Renal cortex interstitium (tissue), 15 donors: ENCODE measurements at places on chromosomes 6 and 20. TPM values are rescaled to one million over a fixed set of nuclear protein-coding genes. Genes with fewer than 3 reads are reported as not detected.

DNA sequence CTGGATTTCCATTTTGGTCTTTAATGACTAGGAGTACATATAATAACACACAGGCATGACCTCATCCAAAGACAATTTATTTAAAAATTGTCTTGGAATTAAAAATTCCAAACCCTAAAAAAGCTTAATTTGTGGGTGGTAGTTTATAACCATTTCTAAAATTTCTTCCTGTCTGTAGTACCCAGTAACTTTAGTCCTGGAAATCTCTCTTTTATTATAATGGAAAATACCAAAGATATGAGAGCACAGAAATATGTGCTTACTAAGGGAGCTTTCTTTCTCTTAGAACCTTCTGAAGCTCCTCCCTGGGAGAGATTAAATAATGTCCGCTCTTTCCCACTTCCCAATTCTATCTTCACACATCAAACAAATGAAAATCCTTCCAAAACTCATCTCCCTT is 70.5 kb upstream of the PRL start:
- no peak for DNase-seq

- no peak for DNase-seq
These were observed 174.5 kb downstream of the SOX4 start for GRCh38 chr6:21767891-21768648.

GRCh38 chr20:19017104-19017690 is 195.2 kb upstream of the SLC24A3 start:
- DNase-seq: no peak

DNA sequence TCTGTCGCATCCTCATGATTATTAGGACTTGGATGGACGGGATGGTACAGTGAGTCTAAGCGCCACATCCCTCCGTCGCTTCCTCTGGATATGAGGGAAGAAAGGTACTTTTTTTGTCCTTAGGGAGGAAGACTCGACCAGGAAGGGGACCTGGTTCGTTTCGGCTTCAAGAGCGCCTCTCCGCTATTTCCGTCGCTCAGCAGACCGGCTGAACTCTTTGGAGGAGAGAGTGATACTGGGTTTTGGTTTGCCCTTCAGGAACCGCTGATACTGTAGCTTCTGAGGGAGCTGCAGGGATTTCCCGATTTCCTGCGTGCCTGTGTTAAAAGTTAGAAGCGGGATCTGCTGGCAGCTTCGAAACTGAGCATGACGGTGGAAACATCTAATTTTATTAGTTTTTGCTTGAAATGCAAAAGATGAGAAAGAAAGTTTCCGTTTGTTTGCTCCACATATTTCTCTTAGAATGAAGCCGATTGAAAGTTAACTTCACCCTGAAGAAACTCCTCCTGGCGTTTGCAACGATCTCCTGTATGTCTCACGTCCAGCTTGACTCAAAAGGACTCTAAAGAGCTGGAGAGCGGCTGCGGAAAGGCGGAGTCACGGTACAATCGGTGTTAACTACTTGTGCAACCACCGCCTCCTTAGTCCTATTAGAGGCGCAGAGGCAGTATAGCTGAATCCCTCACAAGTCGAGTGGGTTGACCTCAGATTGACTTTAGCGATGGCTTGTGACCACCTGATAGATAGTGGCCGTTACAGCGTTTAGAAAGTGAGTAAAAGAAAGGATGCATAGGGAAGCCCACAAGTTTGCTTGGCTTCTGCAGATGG is 129.4 kb downstream of the TRIM27 start:
- DNase-seq: no peak

DNA sequence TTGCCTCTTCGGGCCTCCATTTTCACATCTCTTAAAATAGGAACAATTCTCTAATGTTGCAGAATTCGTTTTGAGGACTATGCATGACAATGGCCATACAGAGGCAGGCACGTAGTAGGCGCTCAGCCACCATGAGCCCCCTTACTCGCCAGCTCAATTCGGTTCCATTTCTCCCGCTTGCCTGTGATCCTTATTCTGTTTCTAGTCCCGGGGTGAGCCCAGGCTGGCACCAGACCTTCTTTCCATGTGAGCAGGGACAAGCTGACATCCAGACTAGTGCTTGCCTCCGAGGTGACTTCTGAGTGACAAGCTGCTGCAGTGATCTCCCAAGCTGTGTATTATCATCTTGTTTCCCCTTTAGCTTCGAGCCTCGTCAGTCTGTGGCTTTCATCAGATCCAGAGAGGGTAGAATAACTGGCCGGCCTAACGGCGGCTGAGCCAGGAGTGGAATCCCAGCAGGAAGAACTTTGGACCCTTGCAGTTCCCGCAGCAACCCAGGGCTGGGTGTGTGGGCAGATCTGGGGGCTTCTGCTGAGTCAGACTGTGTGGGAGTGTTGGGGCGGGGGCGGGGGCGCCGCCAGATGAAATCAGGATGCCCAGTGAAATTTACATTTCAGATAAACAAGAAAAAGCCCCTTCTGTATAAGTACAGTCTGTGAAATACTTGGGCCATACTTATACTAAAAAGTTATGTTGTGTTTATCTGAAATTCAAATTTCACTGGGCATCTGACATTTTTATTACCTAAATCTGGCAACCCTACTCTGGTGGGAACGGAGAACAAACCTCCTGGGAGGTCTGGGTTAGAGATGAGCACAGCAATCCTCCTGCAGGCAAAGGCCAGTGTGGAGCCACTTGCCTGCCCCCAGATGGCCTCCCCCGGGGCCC is 10.9 kb downstream of the BANF2 start:
- DNase-seq: no peak

DNA sequence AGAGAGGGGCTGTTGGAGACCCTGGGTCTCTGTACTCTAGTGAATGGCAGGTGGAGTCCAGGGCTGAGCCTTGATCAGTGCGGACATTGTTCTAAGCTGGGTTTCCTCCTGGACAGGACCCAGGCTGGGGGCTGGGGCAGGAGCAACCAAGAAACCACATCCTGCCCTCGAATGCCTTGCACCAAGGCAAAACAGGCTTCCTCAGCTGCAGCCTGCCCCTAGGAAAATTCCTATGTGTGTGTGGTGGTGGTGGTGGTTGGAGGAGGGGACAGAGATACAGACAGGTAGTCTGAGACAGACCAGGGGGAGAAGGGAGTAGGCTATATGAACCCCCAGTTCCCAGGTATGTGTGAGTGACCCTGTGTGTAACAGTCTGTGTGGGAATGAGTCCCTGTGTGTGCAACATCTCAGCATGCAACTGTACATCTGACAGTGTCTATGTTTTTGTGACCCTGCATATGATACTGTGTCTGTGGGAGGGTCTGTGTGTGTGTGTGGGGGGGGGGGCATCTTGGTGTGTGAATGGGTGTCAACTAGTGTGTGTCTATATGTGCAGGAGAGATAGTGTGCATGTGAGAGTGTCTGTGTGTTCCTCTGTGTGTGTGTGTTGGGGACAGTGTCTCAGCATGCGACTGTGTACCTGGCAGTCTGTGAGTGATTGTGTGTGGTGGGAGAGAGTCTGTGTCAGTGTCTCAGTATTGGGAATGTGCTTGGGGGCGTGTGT is 3.0 kb downstream of the GLP1R start:
- DNase-seq: no peak

The GSTA1 gene
- polyA plus RNA-seq: 0.83 TPM

The C6orf132 gene
- 4.3 TPM for polyA plus RNA-seq

The RAET1L gene
- 0.23 TPM for polyA plus RNA-seq

The PHACTR3 gene
- 9.7 TPM for polyA plus RNA-seq

The HLA-DOB gene
- polyA plus RNA-seq: 0.10 TPM

The RAB44 gene
- 0.06 TPM for polyA plus RNA-seq

The TTLL9 gene
- 3.1 TPM for polyA plus RNA-seq

The VEGFA gene
- polyA plus RNA-seq: 293 TPM

The CASS4 gene
- 3.1 TPM for polyA plus RNA-seq

The TBXT gene
- not detected for polyA plus RNA-seq

The SUMO4 gene
- 1.7 TPM for polyA plus RNA-seq
